ENCODE measurements at places on chromosomes 11 and 22.

DNA sequence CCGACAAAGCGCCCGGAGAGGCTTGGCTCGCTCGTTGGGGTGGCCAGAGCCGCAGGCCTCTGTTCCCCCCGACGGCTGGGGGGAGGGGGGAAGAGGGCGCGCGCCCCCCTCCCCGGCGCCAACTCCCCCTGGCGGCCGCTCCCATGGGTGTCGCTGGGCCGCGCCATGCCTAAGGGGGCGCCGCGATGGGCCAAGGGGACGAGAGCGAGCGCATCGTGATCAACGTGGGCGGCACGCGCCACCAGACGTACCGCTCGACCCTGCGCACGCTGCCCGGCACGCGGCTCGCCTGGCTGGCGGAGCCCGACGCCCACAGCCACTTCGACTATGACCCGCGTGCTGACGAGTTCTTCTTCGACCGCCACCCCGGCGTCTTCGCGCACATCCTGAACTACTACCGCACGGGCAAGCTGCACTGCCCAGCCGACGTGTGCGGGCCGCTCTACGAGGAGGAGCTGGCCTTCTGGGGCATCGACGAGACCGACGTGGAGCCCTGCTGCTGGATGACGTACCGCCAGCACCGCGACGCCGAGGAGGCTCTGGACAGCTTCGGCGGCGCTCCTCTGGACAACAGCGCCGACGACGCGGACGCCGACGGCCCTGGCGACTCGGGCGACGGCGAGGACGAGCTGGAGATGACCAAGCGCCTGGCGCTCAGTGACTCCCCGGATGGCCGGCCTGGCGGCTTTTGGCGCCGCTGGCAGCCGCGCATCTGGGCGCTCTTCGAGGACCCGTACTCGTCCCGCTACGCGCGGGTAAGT, 1.4 kb downstream of the KCNC1 start:
- DNase-seq: no peak

GRCh38 chr11:29306527-29306926, 710.3 kb downstream of the KCNA4 start:
- DNase-seq: no peak

- no peak for DNase-seq
These were observed 36.2 kb upstream of the TRPC6 start for GRCh38 chr11:101620026-101620425.

- no peak for DNase-seq
These were observed 462.4 kb upstream of the LRRC4C start for GRCh38 chr11:41921746-41922390.

DNA sequence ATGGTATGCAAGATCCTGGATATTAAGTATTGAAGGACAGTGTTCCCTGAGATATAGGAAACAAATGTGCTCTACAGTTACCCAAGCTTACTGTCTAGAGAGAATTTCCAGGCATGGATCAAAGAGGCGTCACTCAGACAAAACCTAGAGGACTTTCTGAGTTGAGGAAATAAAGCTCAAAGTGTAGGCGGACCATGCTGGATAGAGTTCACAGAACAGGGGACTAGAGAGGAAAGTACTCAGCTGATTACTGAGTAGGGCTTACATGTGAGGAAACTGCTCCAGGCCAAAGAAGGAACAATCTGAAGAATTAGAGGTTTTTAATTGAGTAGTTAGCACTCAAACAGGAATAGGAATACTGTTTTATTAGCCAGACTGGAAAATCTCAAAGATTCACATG, 193.3 kb downstream of the TMEM135 start:
- DNase-seq: no peak

DNA sequence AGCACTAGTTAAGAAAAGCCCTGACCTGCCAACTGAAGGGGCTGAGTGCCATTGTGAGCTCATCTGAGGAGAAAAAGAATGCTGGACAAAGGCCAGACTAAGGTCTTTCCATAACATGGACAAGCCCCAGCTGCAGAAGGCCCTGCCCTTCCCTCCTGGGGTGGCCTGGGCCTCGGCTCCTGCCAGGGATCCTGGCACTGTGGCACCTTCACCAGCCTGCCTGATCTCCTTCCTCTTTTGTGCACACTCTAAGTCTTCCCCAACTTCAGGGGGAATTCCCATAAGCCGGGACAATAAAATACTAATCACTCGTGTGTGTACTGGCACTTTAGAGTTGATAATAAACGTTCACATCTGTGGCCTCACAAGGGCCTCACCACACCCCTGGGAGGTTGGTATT, 9.9 kb downstream of the TMPRSS13 start:
- DNase-seq: no peak

Data from activated naive CD8-positive, alpha-beta T cell treated with anti-CD3 and anti-CD28 coated beads, Interleukin-2, amount 50 U/mL, for 16 hours (primary cell).